ENCODE measurements at places on chromosomes 11 and 22.

DNA sequence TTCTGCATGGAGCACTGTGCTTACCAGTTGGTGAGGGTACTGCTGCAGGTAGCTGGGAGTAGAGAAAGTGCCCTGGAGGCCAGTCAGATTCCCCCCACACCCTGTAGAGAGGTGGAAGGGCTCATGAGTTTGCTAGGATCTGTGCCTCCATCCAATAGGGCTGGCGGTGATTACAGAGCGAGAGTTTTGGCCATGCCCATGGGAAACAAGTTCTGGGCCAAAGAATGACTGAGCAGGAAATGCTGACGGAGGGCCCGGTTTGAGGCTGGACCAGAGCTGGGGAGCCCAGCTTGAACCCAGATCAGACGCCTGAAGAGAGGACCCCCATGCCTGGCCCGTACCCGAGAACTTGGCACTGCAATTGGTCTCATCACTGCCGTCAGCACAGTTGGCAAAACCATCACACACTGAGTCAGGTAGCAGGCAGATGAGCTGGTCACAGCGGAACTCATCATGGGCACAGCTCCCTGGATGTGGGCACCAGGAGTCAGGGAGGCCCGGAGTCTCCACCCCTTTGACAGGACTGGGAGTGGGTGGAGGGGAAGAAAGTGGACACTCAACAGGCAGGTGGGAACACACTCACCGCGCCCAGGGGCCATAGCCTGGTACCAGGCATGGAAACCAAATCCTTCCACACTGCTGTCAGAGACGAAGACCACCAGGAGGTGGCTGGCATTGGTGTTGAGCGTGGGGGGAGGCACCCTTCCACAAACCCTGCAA is 2.1 kb downstream of the MFRP start:
- H3K4me1 ChIP-seq = peaks cover 8% of the 10 kb centered on the region
- H3K4me3 ChIP-seq = no peak overlapping the region
- no peaks in the 10 kb centered on the region for H3K27me3 ChIP-seq
- no peak for DNase-seq

GRCh38 chr22:42758931-42759629 is 38.4 kb upstream of the A4GALT start:
- no peaks in the 10 kb centered on the region for H3K36me3 ChIP-seq
- H3K27me3 ChIP-seq = no peaks in the 10 kb centered on the region
- DNase-seq = no peak
- no peak overlapping the region for H3K4me3 ChIP-seq

DNA sequence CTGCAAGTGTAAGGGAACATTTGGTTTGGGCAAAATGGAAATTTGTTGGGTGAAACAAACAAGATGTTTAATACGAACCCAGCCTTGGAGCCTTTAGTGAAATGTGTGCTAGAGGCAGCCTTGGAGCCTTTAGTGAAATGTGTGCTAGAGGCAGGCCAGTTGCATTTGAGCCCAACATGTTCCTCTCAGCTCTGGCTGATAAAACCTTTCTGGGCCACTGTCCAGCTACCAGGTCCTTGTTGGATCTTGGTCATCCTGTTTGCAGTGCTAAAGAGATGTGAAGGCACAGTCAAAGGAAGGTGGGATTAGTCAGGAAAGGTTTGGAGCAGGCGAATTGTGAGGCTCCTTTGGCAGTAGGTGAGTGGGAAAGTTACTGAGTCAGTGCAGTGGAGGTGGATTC is 48.9 kb downstream of the CEP164 start:
- H3K27me3 ChIP-seq = no peaks in the 10 kb centered on the region
- no peak overlapping the region for H3K27ac ChIP-seq
- no peaks in the 10 kb centered on the region for H3K4me1 ChIP-seq
- no peaks in the 10 kb centered on the region for H3K36me3 ChIP-seq
- H3K4me3 ChIP-seq = no peak overlapping the region
- no peak for DNase-seq

GRCh38 chr11:57681168-57681567 is 13.3 kb downstream of the ZDHHC5 start:
- H3K27ac ChIP-seq = no peak overlapping the region
- DNase-seq = no peak
- no peak overlapping the region for H3K4me3 ChIP-seq
- no peaks in the 10 kb centered on the region for H3K27me3 ChIP-seq

DNA sequence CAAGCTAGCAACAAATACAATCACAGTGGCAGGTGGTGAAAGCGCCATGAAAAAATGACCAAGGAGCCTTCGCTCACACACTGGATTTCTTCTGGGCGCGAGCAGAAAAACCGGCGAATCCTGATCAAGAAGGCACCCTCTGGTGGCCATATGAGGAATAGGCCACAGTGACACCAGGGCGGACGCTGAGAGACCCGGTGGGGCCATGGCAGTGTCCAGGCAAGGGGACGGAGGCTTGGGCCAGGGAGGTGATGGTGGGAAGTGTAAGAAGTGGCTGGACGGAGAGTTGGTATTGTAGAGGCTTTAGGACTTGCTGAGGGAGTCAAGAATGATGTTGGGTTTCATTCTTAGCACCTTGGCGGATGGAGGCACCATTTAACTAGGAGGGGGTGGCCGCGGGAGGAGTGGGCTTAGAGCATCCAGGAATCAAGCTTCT is 16.9 kb upstream of the RAC2 start:
- H3K27me3 ChIP-seq = no peaks in the 10 kb centered on the region
- no peak overlapping the region for H3K27ac ChIP-seq
- peak; percentile 67 for DNase-seq
- no peak overlapping the region for H3K4me3 ChIP-seq
- H3K4me1 ChIP-seq = peaks cover 9% of the 10 kb centered on the region

GRCh38 chr11:89490981-89491690 is at the start of gene NOX4:
NOX4 (minus strand) TSS chr11:89491375; CDS start chr11:89491246, 129 bp downstream.
- H3K27ac ChIP-seq = peak within 1 kb of the TSS; percentile 66
- no peaks in the 10 kb centered on the region for H3K36me3 ChIP-seq
- peak within 1 kb of the TSS; percentile 48 for H3K4me3 ChIP-seq
- DNase-seq = peak; percentile 44
- H3K27me3 ChIP-seq = no peaks in the 10 kb centered on the region

- DNase-seq = no peak
- no peaks in the 10 kb centered on the region for H3K27me3 ChIP-seq
- H3K4me1 ChIP-seq = peaks cover 12% of the 10 kb centered on the region
- H3K4me3 ChIP-seq = no peak overlapping the region
- no peak overlapping the region for H3K27ac ChIP-seq
- H3K36me3 ChIP-seq = no peaks in the 10 kb centered on the region
Observed at GRCh38 chr22:24593836-24594568, 1.1 kb upstream of the LRRC75B start.

DNA sequence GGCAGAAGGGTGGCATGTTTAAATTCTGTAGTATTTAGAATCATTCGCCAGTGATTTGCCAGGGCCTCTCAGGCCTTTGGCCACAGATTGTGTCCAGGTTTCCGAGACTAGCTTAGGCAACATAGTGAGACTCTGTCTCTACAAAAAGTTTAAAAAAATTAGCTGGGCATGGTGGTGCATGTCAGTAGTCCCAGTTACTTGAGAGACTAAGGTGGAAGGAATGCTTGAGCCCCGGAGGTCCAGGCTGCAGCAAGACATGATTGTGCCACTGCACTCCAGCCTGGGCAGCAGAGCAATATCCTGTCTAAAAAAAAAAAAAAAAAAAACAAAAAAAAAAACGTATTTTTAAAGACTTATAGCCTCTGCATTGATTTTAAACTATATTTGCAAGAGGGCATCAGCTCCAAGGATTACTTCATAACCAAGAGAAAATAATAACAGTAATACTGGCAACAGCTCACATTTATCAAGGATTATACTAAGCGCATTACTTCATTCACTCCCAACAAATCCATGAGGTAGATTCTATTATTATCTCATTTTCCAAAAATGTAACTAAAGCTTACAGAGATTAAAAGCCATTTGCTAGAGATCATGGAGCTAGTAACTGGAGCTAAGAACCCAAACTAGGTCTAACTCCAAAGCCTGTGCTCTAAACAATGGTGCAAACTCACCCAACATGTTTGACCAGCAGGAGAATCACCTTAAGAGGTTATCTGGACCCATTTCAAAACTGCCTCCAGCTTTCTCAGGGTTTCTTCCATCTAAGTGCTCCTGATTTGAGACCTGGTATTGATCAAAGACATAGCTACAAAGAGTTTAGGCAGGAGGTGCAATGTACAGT is 32.6 kb upstream of the SLC6A5 start:
- no peaks in the 10 kb centered on the region for H3K36me3 ChIP-seq
- H3K4me1 ChIP-seq = no peaks in the 10 kb centered on the region
- H3K27ac ChIP-seq = no peak overlapping the region
- DNase-seq = no peak
- no peaks in the 10 kb centered on the region for H3K27me3 ChIP-seq

- DNase-seq = no peak
- no peaks in the 10 kb centered on the region for H3K27me3 ChIP-seq
- no peak overlapping the region for H3K27ac ChIP-seq
- H3K4me1 ChIP-seq = no peaks in the 10 kb centered on the region
Observed at GRCh38 chr11:31957674-31958073, 133.2 kb upstream of the RCN1 start.

DNA sequence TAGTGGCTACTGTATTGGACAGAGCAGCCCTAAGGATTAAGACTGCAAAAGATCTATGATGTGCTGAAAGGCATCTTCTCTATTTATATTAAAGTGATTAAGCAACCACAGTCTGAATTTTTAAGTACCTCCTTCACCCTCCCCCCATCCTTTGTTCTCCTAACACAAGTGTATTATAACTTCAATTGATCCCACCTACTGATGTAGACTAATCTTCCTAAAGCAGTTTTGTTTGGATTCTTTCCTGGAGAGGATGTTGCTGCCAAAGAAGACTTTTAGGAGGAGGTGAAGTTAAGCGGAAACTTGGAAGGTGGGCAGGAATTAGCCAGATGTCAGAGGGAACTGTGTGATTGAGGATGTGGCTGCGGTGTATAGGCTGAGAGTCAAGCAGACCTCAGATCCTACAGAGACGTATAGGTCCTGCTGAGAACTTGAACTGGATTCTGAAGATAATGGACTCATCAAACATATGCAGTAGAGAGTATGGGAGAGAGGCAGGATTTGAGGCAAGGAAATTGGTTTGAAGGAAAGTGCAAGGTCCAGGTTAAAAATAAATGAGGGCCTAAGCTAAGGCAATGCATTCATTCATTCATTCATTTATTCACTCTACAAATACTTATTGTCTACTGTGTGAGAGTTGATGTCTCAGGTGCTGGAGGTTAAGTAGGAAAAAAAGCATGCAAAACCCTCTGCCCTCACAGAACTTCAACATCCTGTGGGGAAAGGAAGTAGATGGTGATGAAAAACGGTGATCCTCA is 5.2 kb upstream of the RASSF10 start:
- H3K4me3 ChIP-seq = no peak overlapping the region
- peaks cover 52% of the 10 kb centered on the region for H3K27me3 ChIP-seq
- no peak for DNase-seq
- no peak overlapping the region for H3K27ac ChIP-seq

GRCh38 chr11:68009391-68010089 is 587 bp upstream of the ALDH3B1 start:
- H3K4me3 ChIP-seq = peak overlapping the region; percentile 43
- H3K27ac ChIP-seq = peak overlapping the region; percentile 98
- no peaks in the 10 kb centered on the region for H3K27me3 ChIP-seq
- peaks cover 56% of the 10 kb centered on the region for H3K4me1 ChIP-seq
- DNase-seq = no peak

GRCh38 chr22:35230839-35231584 is 26.3 kb upstream of the HMGXB4 start:
- no peaks in the 10 kb centered on the region for H3K36me3 ChIP-seq
- H3K27ac ChIP-seq = no peak overlapping the region
- DNase-seq = peak; percentile 34
- H3K27me3 ChIP-seq = peaks cover 10% of the 10 kb centered on the region
- peak overlapping the region; percentile 18 for H3K4me3 ChIP-seq

DNA sequence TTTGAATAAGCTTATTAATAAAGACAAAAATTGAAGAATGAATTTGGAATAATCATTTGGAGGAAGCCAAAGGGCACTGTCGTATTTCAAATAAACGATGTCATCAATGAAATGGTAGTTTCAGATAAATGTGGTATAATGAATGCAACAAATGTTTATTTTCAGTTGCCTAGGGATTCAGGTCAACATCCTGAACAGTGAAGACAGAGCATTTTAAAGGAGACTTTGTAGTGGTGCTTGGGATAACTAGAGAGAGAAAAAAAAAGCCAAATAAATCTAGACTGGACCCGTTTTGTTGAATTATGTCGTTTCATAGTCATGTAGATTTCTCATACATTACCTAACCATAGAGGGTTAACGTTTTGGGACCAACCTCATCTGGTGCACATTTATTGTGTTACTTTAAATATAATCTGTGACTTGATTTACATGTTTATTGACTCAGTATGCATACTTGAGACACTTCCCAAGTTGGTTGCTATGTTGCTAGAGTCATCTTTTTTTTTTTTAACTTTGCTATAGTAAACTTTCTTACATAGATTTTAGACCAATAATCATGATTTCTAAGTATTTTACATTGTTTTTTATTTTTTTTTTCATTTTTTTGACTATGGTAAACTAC is 111.1 kb downstream of the NCAM1 start:
- no peak overlapping the region for H3K4me3 ChIP-seq
- no peak overlapping the region for H3K27ac ChIP-seq
- no peaks in the 10 kb centered on the region for H3K4me1 ChIP-seq

DNA sequence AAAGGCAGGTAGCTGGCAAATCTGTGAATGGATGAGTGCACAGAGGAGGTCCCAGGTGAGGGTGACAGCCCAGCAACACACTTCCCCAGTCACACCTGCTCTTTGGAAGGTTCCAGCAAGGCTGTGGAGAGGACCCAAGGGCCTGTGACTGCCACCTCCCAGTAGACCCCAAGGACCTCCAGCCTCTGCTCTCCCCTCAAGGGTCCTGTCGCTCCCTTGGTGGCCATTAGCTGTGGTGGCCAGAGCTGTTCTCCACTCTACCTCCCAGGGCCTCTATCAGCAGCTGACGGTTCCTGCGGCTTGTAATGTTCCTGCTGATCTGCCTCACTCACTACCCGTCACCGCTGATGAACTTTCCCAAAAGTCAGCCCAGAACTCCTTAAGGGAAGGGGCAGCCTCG is 93.0 kb downstream of the SWAP70 start:
- H3K4me1 ChIP-seq = peaks cover 87% of the 10 kb centered on the region
- 0 out of 2 replicates have a peak, but pooled peaks cover 3% of the 10 kb centered on the region for H3K36me3 ChIP-seq
- H3K27ac ChIP-seq = no peak overlapping the region
- no peak overlapping the region for H3K4me3 ChIP-seq
- no peak for DNase-seq

- no peaks in the 10 kb centered on the region for H3K27me3 ChIP-seq
- no peak overlapping the region for H3K4me3 ChIP-seq
- H3K4me1 ChIP-seq = no peaks in the 10 kb centered on the region
- no peaks in the 10 kb centered on the region for H3K36me3 ChIP-seq
Observed at GRCh38 chr11:9876331-9876730, 212.5 kb downstream of the SWAP70 start.

GRCh38 chr22:18056807-18057474 is 20.8 kb upstream of the PEX26 start:
- no peaks in the 10 kb centered on the region for H3K27me3 ChIP-seq
- DNase-seq = no peak
- no peaks in the 10 kb centered on the region for H3K36me3 ChIP-seq

DNA sequence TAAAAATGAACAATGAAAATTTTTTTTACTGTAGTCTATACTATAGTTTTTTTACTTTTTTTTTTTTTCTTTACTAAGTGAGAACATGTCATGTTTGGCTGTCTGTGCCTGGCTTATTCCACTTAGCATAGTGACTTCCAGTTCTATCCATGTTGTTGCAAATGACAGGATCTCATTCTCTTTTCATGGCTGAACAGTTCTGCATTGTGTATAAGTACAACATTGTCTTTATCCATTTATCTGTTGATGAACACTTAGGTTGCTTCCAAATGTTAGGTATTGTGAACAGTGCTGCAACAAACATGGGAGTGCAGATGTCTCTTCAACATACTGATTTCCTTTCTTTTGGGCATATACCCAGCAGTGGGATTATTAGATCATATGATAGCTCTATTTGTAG is 88.1 kb upstream of the CCDC90B start:
- H3K4me1 ChIP-seq = no peaks in the 10 kb centered on the region
- no peak for DNase-seq
- no peaks in the 10 kb centered on the region for H3K27me3 ChIP-seq
- H3K4me3 ChIP-seq = no peak overlapping the region
- no peak overlapping the region for H3K27ac ChIP-seq
- H3K36me3 ChIP-seq = no peaks in the 10 kb centered on the region

Data from SJSA1 (cell line).